C1 segment of cervical spinal cord (tissue), 14 donors: ENCODE measurements at places on chromosomes 16 and 17.

DNA sequence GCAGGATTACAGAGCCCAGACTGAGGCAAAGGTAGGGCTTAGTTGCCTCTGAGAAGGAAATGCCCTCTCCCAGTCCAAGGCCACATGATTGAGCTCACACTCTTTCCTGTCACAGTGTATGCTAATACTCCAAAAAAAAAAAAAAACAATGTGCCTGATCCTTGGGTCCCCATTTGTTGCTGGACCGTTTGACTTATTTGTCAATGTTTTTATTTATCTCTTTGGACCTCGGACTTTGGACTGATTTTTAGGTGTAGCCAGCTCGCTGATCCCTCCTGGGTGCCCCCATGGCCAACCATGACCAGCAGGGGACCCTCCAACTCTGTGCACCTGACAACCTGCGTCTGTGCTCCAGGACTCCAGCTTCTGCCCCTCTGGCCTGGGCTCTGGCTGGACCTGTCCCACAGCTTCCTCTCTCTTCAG lies 622 bp upstream of the CCL16 start:
- DNase-seq = no peak

DNA sequence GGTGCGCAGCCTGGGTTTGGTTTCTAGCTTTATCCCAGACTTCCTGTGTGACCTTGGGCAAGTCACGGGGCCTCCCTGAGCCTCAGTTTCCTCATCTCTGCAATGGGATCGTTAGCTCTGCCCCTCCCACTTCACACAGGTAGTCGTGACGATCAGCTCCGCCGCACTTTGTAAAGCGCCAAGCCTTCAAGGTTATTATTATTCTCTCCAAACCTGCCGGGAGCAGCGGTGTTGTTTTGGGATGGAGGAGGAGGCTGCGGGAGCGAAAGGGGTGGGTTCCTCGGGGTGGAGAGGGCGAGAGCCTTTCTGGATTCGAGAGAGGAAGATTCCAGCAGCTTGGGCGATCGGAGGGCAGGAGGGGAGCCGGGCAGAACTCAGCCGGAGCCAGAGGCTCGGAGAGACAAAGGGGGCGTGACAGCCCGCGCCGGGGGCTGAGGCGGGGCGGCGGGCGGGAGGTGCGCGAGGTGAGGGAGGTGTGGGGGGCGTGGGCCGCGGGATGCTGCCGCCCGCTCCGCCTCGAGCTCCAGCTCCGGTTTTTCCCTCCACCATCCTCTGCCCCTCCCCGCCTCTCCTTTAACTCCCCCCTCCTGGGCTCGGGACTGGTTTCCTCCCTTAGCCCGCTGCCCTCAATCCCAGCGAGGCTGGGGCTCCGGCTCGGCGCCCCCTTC lies at the start of gene EFNB3:
TSS of gene EFNB3 (plus strand) at position 602 of the 668 bp plus-strand sequence. CDS start 397 bp downstream, outside the sequence.
- DNase-seq = no peak

- DNase-seq = no peak
Measured at GRCh38 chr16:53457670-53458069, 23.4 kb downstream of the RBL2 start.

DNA sequence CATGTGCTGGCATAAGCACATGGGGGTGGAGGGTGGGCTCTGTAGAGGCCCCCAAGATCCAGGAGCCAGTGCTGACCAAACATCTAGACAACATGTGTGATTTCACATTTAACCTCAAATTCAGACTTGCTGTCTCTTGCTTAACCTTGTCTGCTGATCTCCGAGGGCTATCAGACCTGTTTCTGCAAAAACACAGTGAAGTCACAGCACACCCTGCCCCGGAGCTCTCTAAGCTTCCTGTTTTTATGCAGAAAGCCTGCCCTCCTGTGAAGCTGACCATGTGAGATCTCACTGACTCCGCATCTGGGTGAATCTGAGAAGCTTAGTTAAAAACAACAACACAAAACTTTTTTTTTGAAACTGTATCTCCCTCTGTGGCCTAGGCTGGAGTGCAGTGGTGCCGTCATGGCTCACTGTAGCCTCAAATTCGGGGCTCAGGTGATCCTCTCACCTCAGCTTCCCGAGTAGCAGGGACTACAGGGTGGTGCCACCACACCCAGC lies 6.6 kb upstream of the DPEP2 start:
- peak; percentile 12 for DNase-seq

GRCh38 chr17:76723812-76724211 lies 2.6 kb downstream of the JMJD6 start:
- no peak for DNase-seq

DNA sequence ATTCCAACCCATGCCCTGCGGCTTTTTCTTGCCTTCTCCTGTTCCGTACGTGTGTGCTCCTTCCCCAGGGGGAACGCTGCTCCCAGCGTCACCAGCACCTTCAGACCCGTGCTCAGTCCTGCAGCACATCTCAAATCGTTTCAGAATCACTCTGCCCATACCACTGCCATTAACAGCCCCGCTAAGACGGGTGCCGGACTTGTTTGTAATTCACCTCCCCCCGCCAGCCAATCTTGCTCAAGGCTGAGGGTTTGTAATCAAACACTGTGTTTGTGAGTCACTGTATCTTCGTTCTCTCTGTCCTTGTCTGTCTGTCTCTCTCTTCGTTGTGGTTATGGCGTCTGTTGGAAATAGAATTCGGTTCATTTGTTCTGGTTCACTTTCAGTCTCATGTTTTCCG lies 17.3 kb downstream of the CARD14 start:
- DNase-seq = no peak

- no peak for DNase-seq
Measured at GRCh38 chr17:71902894-71903506, 217.8 kb upstream of the SOX9 start.

- no peak for DNase-seq
Measured at GRCh38 chr16:52569701-52570100, 22.8 kb upstream of the TOX3 start.

GRCh38 chr17:32813021-32813420 lies 63.9 kb downstream of the MYO1D start:
- no peak for DNase-seq

GRCh38 chr16:84138824-84139627 lies 6.0 kb downstream of the HSDL1 start:
- DNase-seq = no peak

GRCh38 chr16:2458887-2459646 lies 842 bp upstream of the TEDC2 start:
- DNase-seq = no peak

DNA sequence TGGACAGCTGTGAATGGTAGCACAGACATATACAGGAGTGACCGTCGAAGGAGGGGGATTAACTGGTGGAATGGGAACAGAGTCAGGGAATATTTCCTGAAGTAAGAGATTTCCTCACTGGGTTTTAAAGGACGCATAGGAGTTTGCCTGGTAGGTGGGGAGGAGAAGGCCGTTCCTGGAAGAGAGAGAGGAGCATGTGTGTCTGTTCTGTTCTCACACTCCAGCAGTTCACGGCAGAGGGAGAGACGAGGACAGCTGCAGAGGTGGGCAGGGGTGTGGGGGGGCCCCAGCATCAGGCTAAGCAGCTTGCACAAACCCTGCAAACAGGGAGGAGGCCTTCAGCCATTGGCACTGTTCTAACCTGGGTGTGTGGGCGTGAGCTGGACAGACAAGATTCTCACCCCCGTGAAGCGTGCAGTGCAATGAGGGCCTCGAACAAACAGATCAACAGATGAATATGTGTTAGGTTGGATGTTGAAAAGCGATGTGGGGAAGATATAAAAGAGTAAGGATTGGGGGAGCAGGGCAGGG lies 85.3 kb upstream of the GSE1 start:
- no peak for DNase-seq

- DNase-seq = no peak
Measured at GRCh38 chr16:25748092-25748654, 56.4 kb downstream of the HS3ST4 start.

- DNase-seq = no peak
Measured at GRCh38 chr17:58517378-58517927, 3.0 kb upstream of the MTMR4 start.

- DNase-seq = no peak
Measured at GRCh38 chr17:78107457-78107856, 21.1 kb downstream of the TMC6 start.

- no peak for DNase-seq
Measured at GRCh38 chr17:80573701-80574100, 29.1 kb downstream of the RPTOR start.

DNA sequence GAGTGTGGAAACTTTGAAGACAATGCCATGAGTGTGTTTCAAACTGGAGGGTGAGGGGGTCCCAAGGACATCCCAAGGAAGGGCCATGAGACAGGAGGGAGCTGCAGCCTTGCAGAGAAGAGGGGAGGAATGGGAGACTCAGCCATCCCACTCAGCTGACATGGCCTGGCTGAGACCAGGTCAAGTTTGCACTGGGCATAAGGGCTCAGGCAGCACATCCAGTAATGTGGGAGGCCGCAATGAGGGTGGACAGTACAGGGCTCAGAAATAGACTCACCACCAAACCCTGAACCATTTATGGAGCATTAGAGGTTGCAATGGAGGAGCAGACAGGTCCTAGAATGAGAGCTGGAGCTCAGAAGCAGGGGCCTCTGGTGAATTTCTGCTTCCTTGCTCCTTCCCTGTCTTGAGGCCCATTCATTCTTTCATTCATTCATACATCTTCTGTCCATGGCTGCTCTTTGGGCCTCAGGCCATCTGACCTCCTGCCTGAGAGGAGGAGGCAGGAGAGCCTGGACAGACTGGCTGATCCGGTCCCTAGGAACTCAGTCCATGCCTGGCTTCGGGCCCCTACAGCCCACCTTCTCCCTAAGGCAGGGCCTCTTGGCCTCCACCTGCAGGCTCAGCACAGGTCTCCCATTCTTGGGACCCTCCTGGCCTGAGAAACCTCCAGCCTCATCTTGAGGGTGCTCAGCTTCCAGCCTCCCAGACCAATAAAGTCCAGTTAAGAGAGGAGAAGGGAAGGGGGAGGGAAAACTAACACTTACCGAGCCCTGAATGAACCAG lies 70.5 kb upstream of the CDH5 start:
- DNase-seq = no peak

DNA sequence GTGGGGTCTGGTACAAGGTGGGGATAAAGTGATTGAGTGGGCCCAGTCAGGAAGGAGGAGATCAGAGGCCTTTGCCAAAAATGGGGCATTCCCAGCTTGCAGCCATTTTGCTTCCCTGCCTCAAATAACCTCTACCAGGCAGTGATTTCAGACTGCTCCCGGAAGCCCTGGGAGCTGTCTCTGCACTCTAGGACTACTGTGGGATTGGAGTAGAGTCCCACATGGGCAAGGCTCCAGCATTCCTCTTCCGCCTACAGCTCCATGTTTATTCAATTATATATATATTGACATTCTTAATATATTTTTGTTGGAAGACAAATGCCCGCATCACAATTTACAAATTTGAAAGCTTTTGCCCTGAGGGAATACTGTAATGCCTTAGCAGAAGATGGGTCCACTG lies 13.5 kb downstream of the SUPT6H start:
- DNase-seq = no peak

- DNase-seq = no peak
Measured at GRCh38 chr16:85879549-85879948, 19.4 kb upstream of the IRF8 start.

DNA sequence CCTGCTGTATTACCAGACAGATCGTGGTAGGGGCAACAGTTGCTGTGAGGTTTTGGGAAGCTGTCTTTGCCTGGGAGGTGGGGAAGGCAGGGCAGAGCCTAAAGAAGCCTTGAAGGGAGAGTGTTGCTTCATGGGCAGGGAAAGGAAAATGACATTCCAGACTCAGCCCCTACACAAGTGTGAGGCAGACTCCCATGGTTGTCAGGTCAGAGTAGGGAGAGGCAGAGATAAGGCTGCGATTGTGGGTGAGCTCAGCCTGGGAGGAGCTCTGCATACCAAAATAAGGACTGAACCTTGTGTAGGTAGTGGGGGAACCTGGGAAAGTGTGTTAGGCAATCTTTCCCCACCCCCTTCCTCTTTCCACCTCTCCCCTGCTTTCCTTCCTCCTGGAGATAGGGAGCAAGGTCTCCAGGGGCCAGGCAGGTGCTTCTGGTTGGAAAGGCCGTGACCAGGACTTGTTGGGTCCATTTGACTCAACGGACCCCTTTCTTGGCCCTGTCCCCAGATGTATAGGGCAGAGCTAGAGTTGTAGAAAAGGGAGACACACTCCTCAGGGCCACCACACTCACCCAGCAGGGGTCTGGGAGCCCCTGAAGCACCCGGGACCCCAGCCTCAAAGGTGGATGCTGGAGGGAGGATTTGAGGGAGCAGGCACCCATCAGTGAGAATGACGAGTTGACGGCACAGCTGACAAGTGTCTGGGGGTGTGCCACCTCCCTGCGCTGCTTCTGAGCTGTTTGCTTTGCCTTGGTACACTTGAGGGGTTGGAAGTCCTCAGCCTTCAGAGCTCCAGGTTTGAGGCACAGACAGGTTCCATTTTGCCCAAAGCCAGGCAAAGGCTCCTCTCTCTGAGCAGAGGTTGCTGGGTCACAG lies 18.5 kb upstream of the TOB1 start:
- no peak for DNase-seq

DNA sequence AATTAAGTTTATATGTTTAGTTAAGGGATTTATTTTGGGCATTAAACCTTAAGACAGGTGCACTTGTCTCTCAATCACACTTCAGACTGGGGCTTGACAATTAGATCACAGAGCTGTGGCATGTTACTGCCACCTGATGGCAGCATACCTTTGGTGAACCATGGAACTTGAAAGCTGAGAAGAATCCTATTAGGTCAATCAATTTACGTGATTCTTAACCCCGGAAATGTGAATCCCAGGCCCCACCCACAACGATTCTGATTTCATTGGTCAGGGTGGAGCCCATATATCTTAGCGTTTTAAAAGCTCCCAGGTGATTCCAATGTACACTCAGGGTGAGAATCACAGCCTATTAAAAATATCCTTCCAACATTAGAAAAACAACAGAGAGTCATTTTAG lies 91.0 kb downstream of the GSG1L start:
- no peak for DNase-seq

GRCh38 chr16:46620266-46621005 lies 743 bp downstream of the SHCBP1 start:
- DNase-seq = no peak

GRCh38 chr16:88306411-88306810 lies 76.3 kb upstream of the ZNF469 start:
- DNase-seq = no peak

GRCh38 chr16:12672986-12673385 lies 130.7 kb downstream of the CPPED1 start:
- no peak for DNase-seq

DNA sequence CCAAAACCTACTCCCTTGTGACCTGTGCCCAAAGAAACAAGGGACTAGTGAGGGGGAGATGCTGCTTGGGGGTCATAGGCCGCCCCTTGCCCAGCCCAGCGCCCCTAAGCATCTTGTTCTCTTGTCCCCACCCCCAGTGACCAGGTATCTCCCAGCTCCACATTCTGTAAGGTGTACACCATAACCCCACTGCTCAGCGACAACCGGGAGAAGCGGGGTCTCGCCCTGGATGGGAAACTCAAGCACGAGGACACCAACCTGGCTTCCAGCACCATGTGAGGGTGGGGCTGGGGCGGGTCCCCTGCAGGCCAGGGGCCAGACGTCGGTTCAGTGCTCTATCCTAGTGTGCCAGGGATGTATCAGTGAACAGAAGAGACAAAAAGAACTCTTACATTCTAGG lies 8.7 kb downstream of the ARRB2 start:
- DNase-seq = no peak
